ENCODE measurements at places on chromosomes 4 and X.

DNA sequence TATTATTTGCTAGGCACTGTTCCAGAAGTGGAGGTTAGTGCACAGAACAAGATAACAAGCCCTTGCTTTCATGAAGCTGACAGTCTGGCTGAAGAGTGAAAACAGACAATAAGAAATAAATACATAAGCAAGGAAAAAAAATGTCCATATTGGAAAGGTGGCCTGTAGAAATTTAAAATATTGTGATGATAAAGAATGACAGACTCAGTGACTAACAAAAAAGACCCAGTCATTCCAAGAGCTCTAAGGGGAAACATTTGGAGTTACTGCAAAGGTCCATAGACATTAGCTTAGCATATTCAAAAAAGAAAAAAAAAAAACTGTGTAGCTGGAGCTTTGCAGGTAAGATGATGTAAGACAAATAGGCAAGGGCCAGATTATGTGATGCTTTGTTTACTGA lies 1.0 kb upstream of the ANTXR2 start:
- DNase-seq = no peak

GRCh38 chr4:20086799-20087521 lies 164.7 kb upstream of the SLIT2 start:
- DNase-seq = no peak

- DNase-seq = no peak
These were observed 4.8 kb downstream of the ADAMTS3 start for GRCh38 chr4:72564184-72564583.

- DNase-seq = no peak
These were observed 847.8 kb upstream of the SLIT2 start for GRCh38 chr4:19403786-19404370.

DNA sequence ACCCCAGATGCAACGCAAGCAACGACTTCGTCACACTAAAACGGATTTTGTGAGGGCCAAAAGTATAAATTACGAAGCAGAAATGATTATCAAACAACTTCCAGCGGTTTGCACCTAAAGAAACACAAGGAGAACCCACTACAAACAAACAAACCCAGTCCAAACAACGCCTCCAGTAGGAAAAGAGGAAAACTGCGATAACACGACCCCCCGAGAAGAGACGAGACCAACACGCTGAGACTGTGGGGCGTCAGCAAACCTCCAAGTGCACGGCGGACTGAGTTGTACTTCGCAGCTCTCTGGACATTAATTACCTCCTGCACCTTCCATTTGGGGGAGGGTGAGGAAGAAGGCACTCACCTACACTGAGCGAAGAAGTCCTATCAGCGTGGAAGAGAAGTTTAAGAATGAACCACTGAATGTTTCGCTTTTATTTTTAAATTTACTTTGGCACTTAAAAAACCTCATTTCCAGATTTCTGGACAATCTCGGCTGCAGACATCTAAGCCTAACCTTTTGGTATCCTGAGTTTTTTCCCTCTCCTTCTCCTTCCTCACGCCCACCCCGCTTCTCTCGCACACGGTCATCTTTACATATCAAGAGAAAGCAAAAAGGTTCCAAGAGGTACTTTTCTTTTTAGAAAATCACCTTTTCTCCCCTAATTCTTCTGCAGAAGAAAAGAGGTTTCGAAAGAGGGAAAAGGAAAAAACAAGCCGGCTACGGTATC lies at the start of gene MAB21L2:
Gene MAB21L2, plus strand, starts transcription at position 6 of the 727 bp plus-strand sequence. CDS start 879 bp downstream, outside the sequence.
- DNase-seq = no peak

- DNase-seq = no peak
These were observed 7.9 kb upstream of the UGT2B4 start for GRCh38 chr4:69503558-69503957.

DNA sequence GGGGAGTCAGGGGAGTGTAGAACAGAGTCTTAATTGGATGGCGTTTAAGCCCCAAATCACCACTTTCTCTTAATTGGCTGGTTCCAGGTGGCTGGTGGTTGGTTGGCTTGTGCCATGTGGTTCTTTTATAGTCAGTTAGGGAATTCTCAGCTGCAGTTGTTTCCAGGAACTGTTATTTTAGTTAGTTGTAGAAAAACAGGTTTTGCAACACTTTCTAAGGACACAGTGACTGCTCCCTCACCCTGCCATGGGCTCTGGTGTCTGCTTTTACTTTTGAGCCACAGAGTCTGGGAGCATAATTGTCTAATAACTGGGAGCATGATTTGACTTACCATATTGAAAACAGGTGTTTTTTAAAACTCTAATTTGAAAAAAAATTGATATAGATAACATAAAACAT lies 75.8 kb upstream of the PCDH18 start:
- no peak for DNase-seq

DNA sequence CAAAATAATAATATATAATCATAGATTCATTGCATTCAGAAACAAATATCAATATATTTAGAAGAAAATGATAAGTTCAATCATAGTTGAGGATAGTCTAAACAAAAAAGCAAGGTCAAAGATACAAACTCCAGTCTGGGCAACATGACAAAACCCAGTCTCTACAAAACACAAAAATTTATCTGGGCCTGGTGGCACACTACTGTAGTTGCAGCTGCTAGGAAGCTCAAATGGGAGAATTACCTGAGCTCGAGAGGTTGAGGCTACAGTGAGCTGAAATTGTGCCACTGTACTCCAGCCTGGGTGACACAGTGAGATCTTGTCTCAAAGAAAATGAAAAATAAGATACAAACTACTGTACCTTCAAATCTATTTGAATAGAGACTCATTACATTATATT lies 52.7 kb upstream of the ANXA10 start:
- no peak for DNase-seq

DNA sequence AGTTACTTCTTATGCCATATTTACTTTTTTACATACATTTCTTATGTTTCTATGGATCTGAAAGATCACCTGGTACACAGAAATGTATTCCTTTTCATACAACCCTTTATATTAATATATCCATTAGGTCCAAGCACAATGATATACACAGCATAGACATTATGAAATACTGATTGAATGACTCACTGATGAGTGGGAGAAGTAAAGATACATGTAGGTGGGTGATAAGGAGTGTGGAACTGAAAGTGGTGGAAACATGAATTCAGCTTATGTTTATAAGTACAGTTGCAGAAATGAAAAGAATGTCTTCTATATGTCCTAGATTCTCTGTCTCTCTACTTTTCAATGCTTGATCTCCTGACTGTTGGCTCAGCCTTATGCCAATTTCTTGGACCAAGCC lies 87.9 kb downstream of the YIPF7 start:
- DNase-seq = no peak

DNA sequence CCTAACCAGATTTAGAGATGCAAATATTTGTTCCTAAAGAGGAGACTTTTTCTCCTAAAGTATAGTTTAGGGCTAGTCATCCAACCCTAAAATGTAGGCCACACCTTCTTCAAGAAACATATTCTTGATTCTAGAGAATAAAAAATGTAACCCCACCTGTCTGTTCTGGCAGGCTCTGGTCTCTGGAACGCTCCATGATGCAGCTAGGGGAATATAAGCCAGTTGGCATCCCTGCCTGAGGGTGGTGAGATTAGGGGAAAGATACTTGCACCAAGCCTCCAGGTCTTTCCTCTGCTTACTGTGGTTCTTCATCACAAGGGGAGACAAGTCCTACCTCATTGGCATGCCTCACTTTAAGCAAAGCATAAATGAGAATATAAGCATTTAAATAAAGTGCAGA lies 21.2 kb upstream of the TBC1D9 start:
- no peak for DNase-seq

All from NCI-H1930 (cell line).